ENCODE measurements at places on chromosomes 11 and 22.

DNA sequence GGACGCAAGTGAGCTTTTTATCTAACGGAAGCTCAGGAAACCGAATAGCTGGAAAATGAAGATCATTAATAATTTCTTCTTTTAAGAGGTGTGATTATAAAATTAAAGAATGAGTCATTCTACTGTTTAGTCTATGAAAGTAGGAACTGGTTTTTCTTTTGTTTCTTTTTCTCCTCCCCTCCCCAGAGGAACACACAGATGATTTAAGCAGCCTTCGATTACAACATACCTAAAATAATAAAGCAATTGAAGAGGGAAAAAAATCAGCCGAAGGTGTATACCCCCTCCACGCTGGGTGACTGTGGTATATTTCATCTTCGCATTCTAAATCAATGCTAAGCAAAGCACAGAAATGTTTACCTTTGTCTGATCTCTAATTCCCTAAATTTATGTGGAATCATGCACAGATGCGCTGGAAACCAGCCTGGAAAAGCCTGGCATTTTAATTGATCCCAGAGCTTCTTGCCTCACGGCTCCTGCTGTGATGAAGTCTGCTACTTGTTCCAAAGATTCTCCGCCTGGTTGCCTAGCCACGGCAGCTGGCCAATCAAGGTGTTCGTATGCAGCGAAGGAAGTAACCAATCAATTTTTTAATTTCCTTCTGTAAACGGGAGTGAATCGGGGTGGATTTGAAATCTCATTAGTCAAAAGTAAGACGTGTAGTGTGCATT is 133.9 kb downstream of the FANCF start:
- DNase-seq, result no peak

DNA sequence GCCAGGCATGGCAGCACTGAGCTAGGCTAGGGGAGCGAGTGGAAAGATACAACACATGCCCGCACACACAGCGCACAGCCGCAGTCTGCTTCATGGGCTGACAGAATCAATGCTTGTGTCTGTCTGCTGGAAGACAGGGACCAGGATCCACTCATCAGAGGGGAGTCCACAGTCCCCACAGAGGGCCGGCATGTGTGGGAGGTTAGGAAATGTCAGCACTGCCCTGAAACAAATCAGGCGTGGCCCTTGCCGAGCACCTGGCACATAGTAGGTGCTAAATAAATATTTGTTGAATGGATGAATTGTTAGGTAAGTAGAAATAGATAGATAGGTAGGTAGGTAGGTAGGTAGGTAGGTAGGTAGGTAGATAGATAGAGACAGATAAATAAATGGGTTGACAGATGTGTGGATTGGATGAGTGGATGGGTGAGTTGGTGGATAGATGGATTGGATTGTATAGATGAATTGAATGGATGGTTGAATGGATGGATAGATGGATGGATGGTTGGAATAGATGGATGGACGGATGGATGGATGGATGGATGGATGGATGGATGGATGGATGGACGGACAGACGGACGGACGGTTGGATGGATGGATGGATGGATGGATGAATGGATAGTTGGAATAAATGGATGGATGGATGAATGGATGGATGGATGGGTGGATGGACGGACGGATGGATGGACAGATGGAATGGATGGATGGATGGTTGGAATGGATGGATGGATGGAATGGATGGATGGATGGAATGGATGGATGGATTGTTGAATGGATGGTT is 3.3 kb downstream of the SLC22A12 start:
- DNase-seq, result no peak

GRCh38 chr11:80816454-80816847 is 1375.6 kb upstream of the TENM4 start:
- no peak for DNase-seq

GRCh38 chr22:36612458-36612857 is 83.5 kb upstream of the EIF3D start:
- DNase-seq, result no peak

- no peak for DNase-seq
Observed at GRCh38 chr11:95306801-95307200, 75.8 kb upstream of the SESN3 start.

DNA sequence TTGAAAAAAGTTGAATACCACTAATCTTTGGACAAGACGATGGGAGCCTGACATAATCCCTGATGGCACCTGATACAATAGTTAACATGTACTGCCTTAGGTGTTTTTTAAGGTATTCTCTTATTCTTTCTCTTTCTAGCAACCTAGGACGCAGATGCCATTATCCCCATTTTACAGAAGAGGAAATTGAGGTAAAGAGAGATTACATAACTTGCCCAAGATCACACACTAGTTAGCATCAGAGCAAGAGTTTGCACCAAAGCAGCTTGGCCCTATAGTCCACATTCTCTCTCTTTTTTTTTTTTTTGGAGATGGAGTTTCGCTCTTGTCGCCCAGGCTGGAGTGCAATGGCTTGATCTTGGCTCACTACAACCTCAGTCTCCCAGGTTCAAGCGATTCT is 35.7 kb upstream of the RBFOX2 start:
- no peak for DNase-seq

- DNase-seq, result no peak
Observed at GRCh38 chr22:33270596-33270995, 212.4 kb upstream of the SYN3 start.

DNA sequence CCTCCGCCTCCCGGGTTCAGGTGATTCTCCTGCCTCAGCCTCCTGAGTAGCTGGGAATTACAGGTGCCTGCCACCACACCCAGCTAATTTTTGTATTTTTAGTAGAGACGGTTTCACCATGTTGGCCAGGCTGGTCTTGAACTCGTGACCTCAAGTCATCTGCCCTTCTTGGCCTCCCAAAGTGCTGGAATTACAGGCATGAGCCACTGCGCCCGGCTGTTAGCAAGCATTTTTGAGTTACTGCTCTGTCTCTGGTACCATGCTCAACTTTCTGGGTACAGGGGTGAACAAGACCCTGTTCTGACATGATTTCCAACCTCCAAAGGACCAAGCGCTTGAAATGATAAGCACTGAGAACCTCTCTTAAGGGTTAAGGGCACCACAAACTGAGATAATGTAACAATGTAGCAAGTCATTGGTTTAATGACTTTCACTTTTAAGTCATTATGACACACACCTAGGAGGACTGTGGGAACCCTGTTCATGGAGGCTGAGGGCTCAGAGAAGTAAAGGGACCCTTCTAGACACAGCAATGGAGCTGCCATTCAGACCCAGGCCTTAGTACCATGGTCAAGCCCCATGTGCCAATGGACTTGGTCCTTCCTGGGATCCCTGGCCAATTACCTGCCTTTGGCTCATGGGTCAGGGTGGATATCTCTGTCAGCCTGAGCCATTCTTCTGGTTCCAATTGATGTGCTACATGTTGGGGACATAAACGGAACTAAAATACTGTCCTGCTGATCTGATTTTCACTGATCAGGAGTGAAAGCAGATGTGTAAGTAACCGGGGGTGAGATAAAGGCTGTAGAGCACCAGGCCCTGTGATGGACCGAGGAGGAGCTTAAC is 11.6 kb downstream of the SLC3A2 start:
- no peak for DNase-seq

DNA sequence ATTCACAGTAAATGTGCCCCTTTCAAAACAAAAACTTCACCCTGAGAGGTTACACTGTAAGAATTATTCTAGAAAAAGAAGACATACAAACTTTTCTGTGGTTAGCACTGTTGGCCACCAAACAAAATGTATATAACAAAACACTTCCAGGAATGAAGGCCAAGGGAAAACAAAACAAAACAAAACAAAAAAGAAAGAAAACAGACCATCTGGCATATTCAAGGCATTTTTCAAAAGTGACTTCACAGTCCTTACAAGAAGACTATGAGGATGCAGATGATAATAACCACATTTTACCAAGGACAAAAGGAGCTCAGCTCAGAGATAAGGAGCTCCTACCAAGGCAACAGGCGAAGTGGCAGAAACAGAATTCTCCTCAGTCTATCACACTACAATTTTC is 24.9 kb downstream of the CTSC start:
- no peak for DNase-seq

DNA sequence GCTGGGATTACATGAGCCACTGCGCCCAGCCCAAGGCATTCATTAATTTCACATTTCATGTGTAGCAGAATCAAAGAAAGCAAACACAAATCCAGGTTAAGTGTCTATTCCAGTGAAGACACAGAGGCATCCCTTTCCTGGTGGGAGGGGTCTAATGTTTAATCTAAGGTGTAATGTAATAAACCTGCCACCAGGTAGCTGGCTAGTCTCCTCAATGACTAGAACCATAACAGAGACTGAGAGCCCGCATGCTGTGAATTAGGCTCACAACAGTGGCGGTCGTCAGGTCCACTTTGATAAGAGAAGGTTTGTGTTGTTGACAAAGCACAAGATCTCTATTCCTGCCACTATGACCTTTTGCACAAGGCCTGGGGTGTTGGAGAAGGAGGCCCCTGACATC is 64.2 kb upstream of the ADA2 start:
- DNase-seq, result no peak

GRCh38 chr11:64004590-64004984 is 18.3 kb downstream of the OTUB1 start:
- no peak for DNase-seq

DNA sequence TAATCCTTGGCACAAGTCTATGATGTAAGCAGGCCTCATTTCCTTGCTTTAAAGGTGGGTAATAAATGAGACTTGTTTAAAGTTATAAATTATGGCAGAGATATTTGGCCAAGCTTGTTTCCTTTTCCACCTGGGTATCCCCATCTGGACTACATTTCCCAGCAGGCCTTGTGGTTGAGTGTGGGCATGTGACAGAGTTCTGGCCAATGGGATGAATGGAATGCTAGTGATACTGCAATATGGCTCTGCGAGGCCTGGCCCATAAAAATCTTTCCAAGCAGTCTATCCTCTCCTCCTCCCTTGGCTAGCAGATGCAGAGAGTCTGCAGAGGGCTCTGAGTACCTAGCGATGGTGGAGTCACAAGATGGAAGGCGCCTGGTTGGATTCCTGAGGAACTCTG is 102.5 kb downstream of the TIMP3 start:
- no peak for DNase-seq

DNA sequence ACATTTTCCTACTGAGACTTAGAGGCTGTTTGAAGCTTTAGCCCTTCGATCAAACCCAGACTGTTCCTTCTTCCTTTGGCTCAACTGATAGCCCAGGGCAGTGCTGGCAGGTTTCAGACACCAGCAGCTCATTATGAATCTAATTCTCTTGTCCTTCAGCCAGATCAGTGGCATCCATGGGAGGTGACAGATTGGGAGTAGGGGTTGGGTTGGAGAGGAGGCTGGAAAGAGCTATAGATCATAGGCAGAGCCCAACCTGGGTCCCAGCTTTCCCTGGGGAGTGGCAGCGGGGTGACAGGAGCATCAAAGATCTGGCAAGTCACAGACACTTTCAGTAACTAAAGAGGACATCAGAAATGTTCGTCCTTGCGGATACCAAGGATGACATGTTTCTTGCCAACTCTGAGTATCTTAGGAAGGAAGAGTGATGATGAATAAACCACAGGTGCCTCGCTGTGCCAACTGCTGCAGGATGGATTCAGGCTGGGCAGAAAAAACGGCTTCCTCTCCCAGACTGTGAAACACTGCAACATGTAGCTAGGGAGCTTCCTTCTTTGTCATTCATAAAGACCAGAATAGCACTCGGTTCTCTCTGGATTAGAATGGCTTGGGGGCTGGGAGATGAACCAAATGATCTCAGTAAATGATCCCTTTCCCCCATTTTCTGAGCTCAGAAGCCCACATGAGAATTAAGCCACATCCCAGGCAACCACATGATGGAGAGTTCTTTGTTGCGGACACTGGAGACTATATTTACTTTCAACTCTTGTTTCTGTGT is 19.1 kb downstream of the ABCC8 start:
- no peak for DNase-seq

DNA sequence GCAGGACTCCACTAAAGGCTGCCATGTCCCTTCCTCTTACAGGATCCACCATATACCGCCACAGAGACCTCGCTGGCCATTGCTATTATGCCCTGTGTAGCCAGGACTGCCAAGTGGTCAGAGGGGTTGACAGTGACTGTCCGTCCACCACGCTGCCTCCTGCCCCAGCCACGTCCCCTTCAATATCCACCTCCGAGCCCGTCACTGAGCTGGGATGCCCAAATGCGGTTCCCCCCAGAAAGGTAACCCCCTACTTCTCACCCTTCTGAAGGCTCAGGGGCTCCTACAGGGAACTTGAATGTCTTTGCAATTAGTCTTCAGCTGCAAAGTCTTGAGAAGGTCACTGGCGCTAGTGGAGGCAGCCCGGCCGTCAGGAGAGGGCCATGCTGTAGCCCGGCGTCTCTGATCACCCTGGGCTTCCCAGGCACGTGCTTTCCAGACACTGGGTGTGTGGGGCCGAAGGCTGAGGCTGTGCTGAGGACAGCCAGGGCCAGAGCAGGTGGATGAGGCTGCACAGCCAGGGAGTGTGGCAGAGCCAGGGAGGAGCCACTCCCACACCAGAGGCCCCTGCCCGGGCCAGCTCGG is 30.0 kb upstream of the MUC5B start:
- no peak for DNase-seq

Data from NCI-H1436 treated with DMSO at 0.1 percent for 48 hours (cell line).